ENCODE measurements at places on chromosomes 4 and X. TPM values are rescaled to one million over a fixed set of nuclear protein-coding genes. Genes with fewer than 3 reads are reported as not detected.

Gene HOPX
- 0.26 TPM for total RNA-seq

Gene SLITRK4
- 2.0 TPM for total RNA-seq

Gene CITED1
- not detected for total RNA-seq

Gene CLIC2
- 0.78 TPM for total RNA-seq

Gene SPANXN3
- not detected for total RNA-seq

Gene FAM184B
- total RNA-seq, result 0.10 TPM

Gene PLAC8
- not detected for total RNA-seq

Gene KLHL2
- 27.0 TPM for total RNA-seq

Gene SOX3
- total RNA-seq, result not detected

Gene ADH1C
- 0.23 TPM for total RNA-seq
